ENCODE measurements at places on chromosomes 1 and 21. TPM values are rescaled to one million over a fixed set of nuclear protein-coding genes. Genes with fewer than 3 reads are reported as not detected.

- DNase-seq: no peak
These were observed 34.8 kb downstream of the TTLL7 start for GRCh38 chr1:83964153-83964552.

Gene CCDC17
- total RNA-seq: 1.5 TPM

Gene PTGS2
- 1.1 TPM for total RNA-seq

Gene CFAP74
- 0.11 TPM for total RNA-seq

Gene ANKRD34A
- 0.54 TPM for total RNA-seq

Data from adrenal gland (tissue), 19 donors.